ENCODE measurements at places on chromosomes 11 and 22.

DNA sequence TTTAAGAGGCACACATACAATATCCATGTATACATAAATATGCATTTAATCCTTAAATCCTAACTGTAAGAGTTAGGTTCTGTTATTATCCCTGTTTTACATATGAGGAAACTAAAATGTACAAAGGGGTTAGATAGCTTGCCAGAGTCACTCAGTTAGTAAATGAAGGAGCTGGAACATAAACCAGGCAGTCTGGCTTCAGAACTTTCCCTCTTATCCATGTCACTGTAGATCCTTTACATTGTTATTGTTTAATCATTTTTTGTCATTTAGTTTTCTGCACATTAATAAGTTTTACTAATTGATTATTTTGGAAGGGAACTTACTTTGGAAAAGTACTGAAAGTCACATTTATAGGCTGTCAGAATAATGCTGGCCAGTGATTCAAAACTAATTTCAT lies 282.4 kb downstream of the TMEM135 start:
- DNase-seq = no peak

GRCh38 chr11:130445788-130446187 lies 2.7 kb upstream of the ADAMTS15 start:
- no peak for DNase-seq

GRCh38 chr22:42993651-42994275 lies 21.2 kb downstream of the PACSIN2 start:
- no peak for DNase-seq

- DNase-seq = no peak
Observed at GRCh38 chr22:49786976-49787706, 40.5 kb downstream of the BRD1 start.

DNA sequence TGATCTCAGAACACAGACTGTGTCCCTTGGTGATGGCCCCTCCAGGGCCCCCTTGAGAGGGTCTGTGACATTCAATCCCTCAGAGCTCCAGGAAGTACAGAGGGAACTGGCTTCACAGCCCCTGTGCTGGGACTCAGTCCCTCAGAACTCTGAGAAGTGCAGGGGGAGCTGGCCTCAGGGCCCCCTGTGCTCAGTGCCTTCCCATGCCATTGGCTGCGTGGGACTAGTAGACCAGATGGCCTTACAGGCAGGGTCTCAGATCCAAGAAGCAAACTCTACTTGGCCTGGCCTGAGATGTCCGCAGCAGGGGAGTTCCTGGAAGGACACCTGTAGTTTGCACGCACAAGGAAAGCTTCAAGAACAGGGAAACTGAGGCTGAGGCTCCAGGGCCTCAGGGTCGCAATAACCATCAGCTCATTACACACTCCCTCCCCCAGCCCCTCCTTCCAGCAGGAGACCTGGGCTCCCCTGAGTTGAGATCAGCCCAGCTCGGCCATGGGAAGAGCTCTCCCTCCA lies 138.4 kb downstream of the BRD1 start:
- DNase-seq = no peak

DNA sequence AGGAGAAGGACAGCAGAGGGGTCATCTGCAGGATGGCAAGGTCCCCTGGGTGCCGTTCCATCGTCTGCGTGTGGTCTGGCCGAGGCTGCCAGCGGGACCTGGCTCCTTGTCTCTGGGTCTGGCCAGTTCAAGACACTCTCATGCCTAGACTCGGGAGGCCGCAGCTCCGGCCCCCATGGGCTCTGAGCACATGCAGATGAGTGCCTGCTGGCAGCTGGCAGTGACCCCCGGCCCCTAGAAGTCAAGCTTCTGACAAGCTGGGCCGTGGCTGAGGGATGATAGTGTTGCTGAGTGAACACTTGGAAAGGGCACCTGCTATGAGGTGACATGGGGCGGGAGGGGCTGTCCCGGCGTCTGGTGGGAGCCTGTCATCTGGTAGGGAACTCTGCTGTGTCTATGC lies 1180.6 kb downstream of the BRD1 start:
- DNase-seq = no peak

GRCh38 chr22:50170453-50171318 lies at the start of gene PANX2:
Gene PANX2, plus strand, starts transcription at chr22:50170731. Its CDS starts 0 bp downstream, at chr22:50170731.
- no peak for DNase-seq

- peak; percentile 65 for DNase-seq
Observed at GRCh38 chr11:47305734-47306483, 36.0 kb downstream of the MADD start.

DNA sequence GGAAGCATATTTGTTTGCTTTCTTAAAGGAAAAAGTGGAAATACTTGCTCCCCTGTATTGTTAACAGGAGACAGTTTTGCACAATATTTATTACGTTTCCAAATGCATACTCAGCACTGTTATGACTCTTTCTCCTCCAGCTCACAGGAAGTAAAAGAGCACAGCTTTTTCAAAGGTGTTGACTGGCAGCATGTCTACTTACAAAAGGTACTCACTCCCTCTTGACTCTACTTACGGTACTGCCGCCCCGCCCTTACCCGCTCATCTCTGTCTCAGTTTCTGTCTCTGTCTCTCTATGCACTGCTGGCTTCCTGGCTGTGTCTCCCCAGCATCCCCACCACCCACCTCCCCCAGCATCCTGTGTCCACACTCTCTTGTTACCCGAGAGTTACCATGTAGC lies 32.2 kb upstream of the MYO18B start:
- DNase-seq = no peak

GRCh38 chr11:12051287-12051662 lies 42.8 kb upstream of the DKK3 start:
- no peak for DNase-seq

GRCh38 chr11:70804139-70804837 lies 406.0 kb downstream of the CTTN start:
- DNase-seq = no peak

GRCh38 chr11:92770981-92771380 lies 198.5 kb upstream of the MTNR1B start:
- DNase-seq = no peak

DNA sequence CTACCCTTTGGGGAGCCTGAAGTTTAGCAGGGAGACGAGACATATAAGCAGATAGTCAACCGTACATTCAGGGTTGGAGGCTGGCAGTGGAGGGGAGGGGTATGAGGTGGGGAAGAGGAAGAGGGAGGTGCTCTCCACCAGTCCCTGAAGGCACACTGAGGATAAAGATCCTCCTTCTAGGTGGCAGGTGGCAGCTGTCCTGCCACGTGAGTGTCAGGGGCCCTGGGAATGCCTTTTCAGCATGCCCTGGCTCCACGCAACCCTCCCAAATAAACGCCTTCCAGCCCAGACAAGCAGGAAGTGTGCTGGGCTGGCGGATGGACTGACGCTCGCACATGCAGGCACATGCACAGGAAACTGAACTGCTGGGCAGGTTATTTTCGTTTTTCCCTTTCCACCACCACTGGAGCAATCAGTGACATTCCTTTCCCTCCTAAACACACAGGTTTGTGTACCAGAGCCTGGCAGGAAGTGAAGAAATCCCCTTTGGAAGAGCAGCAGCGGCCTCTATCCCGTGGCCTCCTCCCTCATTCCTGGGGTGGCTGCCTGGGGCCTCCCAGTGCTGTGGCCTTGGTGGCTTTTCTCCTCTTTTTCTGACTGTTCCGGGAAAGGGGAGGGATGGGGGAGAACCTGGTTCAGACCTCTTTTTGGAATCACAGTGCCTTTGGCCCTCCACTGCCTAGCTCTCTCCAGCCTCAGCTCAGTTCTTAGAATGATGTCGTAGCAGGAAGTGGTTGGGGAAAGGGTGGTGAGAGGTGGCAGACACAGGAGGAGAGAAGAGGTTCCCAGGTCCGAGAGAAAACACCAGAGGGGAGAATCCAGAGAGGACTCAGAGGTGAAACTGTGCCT lies 157.0 kb upstream of the TIMP3 start:
- DNase-seq = peak; percentile 65

DNA sequence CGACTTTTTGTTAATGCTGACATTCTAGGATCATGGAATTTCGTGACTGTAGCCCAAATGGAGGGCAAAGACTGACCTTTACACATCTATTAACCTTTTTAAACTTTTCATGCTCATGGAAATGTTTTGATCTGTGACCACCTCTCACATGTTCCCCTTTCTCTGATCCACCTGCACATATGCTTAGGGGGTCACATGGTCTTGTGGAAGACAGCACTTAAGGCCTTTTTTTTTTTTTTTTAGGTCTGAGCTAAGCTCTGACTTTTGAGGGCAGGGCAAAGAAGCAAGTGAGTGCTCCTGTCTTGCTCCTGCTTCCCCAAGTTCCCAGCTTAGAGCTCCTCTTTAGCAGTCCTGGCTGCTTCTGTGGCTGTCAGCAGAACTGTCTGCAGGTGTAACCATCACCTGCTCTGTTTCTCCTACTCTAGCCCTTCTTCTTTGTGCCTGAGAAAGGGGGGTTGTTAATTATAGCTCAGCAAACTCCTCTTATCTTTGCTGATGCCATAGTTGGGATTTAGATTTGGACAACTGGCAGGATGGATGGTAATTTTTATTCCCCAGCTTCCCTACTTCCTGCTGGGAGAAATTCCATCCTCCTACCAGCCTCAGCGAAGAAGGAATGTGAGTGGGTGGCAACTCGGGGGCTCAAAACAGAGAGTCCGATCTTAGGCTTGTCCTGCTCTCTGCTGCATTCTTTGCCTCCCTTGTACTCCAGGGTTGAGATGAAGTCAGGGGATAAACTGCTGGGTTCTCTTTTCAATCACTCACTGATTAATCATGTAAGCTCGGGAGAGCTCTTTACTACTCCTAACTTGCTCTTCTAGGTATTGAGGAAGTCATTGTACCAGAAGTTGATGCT lies 64.4 kb downstream of the GRAMD1B start:
- DNase-seq = no peak

GRCh38 chr11:133679896-133680295 lies 147.6 kb upstream of the OPCML start:
- DNase-seq = no peak

DNA sequence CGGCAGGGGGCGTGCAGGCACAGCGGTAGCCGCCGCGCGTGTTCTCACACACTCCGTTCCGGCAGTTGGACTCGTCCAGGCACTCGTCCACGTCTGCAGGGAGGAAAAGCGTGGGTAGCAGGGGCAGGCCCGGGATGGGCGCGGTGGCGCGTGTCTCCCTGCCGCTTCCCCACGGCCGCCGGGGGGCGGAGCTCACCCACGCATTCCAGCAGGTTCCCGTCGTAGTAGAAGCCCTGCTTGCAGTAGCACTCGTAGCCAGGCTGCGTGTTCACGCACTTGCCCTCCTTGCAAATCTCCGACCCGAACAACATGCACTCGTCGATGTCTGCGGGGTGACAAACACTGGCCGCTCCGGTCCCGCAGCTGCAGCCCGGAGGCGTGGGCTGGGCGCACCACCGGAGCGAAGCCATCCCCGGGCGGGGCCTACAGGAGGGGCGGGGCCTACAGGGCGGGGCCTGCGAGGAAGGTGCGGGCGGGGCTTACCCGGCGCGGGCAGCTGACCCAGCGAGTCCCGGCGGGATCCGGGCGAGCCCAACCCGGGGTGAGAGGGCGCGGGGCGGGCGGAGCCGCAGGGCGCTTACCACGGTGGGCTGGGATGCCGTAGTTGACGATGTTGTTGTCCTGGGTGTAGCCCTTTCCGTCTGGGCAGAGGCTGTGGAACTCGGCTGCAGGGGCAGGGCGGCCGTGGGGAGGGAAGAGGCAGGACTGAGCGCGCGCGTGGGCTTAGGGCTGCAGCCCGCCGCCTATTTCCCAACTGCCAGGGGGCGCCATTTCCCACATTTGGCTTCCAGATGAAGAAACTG lies 15.6 kb downstream of the SCYL1 start:
- DNase-seq = peak; percentile 91

GRCh38 chr11:87369888-87370287 lies 332.2 kb downstream of the TMEM135 start:
- no peak for DNase-seq

- DNase-seq = no peak
Observed at GRCh38 chr11:107293677-107294344, 163.8 kb downstream of the CWF19L2 start.

- DNase-seq = peak; percentile 42
Observed at GRCh38 chr22:37284805-37285355, 2.6 kb downstream of the CYTH4 start.
